ENCODE measurements at places on chromosomes 4 and X.

- no peak for DNase-seq
Measured at GRCh38 chr4:187849556-187850225, 145.9 kb upstream of the ZFP42 start.

DNA sequence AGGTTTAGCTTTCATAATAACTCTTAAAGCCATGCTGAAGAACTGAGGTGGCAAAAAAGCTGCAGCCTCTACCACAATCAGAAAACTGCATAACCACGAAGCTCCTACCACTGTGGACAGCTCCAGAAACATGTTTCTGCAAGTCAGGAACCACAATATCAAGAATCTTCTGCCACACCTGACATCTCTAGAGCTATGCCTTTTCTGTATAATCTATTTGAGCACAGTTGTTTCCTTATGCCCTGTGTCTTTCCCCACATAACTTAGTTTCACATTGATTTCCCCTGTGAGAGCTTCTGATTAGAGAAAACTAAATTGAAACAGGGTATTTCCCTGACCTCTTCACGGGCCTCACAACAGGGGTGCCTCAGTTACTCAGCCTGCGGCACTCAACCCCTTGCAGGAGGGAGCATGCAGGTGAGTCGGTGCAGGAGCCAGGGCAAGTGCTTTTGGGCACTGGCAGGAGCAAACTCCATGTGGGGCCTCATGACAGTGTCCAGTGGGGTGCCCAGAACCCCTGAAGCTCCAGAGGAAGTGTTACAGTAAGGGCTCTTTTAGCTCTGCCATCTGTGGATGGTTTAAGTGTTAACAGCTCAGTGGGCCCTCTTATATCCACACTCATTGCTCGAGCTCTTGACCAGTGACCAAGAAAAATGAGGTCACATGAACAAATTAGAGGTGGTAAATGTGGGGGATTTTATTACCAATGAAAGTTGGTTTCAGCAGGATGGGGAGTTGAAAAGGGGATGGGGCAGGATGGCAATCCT, 132.8 kb upstream of the BMP3 start:
- DNase-seq: no peak

- no peak for DNase-seq
Measured at GRCh38 chr4:150055467-150055866, 22.8 kb upstream of the DCLK2 start.

DNA sequence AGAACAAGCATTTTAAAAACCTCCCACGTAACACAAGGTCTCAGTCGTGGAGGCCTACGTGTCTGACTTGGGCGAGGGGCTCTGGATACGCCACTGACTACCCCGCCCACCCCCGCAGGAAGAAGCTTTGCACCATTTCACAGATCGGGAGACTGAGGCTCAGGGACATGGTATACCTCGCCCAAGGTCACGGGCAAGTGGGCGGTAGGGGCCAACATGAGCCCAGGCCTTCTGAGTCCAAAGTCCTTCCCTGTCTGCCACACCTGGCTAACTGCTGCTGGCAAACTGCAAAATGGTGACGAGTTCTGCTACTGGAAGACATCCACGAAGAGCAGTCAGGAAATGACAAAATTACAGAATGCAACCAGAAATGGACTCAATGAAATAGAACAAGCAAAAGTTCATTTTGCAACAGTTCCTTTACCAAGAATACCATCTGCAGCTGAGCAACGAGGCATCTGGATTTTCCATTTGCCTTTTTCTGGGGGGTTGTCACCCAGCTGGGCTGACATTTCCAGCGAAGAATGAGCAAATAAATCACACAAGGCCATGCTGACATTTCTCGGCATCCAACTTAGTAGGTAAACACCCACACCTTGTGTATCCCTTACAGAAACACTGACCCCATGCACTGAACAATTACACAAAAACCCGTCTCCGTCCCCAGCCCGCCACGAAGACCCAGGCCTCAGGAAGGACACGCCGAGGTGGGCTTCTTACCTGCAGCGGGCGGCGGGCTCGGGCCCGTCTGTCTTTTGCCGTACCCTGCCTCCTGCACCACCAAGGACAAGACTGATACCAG, 70.2 kb upstream of the AFAP1 start:
- DNase-seq: no peak

- DNase-seq: no peak
Measured at GRCh38 chr4:36325499-36325898, 44.1 kb downstream of the DTHD1 start.

GRCh38 chr4:23887989-23888388, 1.9 kb downstream of the PPARGC1A start:
- no peak for DNase-seq

DNA sequence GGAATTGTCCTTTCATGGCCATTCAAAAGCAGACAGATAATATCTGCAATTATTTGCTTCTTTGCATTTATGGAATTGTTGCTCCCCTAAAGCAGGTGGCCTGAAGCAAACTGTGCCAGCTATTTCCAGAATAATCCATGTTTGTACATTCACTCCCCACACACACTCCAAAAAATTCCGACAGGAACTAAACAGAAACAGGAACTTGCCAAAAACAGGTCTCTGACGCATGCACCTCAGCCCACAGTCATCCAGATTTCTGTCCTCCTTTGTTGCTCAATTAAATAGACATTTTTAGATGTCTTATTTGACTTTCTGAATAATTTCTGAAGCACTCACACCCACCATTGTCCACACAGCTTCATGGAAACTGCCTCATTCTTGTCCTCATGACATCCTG, 71.5 kb upstream of the EDNRA start:
- DNase-seq: no peak

DNA sequence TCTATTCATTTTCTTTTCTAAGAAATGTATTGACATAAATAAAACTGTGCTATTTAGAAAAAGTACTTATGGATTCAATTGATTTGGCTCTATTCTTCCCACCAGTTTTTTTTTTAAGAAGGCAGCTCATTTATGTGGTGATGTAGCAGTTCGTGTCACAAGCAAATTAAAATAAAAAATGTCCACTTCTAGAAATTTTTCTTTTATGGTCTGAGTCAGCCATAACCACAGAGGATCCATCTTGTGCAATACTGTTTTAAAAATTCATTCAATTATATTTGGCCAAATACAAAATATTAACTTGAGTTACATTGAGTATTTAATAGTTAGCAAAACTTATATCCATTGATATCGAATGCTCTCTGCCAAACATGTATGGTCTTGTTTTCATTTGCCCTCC, 207.9 kb upstream of the FAT1 start:
- DNase-seq: no peak

DNA sequence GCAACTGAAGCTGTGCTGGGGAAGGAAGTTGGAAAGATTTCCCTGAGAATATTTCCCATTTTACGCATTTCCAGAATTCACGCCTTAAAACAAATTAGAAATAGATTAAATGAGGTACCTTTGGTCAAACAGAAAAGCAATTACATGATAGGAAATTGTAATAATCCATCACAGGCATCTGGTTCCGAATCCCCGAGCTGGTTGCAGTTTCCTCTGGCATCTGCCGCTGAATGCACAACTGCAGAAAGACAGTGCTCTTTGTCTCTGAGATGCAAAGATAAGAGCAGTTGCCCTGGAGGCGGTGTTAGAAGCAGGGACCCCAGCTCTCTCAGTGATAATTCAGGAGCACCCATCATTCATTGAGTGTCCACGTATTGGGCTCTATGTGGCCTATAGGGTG, 224.4 kb downstream of the LDB2 start:
- DNase-seq: no peak

GRCh38 chr4:165677081-165677480, 196.0 kb upstream of the TLL1 start:
- DNase-seq: no peak

DNA sequence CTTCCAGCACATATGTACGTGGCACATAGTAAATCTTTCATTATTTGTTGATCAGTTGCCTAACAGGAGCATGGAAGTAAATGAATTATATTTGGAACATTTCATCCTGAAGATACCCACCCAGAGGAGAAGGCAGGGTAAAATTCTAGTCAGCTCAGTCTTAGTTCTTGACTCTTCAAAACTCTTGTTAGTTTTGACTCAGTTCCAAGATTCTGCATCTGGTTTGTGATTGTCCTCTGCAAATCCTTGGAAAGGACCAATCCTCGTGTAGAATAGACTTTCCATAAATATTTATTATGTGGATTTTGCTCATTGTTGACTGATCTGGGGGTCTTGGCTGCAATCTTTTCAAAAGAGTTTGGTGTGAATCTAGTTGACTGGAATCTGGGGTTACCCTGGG, 257.5 kb upstream of the FAT1 start:
- no peak for DNase-seq

- DNase-seq: no peak
Measured at GRCh38 chr4:20432088-20432487, 180.4 kb downstream of the SLIT2 start.

GRCh38 chrX:125947501-125947900, 218.6 kb downstream of the DCAF12L2 start:
- no peak for DNase-seq

- DNase-seq: no peak
Measured at GRCh38 chrX:151743651-151744470, 9.3 kb downstream of the CNGA2 start.

DNA sequence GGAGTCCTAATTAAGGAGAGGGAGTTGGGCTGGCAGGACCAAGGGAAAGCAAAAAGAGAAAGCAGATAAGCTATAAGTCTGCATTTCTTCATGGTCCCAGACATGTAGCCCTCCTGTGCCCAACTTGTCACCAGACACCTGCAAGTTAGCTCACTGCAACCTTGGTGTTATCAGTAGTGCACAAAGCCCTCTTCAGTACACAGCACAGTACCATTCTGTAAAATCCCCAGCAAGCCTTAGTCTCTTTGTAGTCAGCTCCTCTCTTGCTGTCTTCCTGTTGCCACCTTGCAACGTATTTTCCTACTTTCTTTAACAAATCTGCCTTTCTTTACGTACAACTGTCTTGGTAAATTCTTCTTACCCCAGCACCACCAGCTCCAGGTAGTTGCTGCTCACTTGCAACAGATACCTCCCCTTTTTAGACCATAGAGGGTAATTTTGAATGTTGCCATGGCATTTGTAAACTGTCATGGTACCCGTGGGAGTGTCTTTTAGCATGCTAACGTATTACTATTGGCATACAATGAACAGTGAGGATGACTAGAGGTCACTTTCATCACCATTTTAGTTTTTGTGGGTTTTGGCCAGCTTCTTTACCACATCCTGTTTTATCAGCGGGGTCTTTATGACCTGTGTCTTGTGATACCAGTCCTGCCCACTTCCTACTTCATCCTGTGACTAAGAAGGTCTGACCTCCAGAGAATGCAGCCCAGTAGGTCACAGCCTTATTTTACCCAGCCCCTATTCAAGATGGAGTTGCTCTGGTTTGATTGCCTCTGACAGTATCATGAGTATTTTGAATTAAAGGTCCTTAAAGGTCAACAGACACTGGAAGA, 28.3 kb upstream of the AP1S2 start:
- DNase-seq: no peak

DNA sequence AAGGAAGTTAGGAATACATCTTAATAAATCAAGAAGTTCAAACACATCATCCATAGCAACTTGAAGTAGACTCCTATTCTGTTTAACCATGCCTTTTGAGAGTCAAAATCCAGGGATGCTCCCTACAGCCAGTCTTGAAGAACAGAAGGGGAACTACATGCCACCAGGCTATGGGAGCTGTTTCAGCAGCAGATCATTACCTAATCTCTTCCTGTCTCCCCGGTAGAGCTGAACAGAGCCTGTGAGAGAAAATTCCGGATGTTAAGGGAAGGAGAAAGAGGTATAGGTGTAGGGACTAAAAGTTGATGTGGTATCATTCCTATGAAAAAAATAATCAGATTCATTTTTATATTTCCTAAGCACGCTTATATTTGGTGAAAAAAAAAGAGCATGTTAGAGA, 352.2 kb downstream of the SPRY1 start:
- DNase-seq: no peak

DNA sequence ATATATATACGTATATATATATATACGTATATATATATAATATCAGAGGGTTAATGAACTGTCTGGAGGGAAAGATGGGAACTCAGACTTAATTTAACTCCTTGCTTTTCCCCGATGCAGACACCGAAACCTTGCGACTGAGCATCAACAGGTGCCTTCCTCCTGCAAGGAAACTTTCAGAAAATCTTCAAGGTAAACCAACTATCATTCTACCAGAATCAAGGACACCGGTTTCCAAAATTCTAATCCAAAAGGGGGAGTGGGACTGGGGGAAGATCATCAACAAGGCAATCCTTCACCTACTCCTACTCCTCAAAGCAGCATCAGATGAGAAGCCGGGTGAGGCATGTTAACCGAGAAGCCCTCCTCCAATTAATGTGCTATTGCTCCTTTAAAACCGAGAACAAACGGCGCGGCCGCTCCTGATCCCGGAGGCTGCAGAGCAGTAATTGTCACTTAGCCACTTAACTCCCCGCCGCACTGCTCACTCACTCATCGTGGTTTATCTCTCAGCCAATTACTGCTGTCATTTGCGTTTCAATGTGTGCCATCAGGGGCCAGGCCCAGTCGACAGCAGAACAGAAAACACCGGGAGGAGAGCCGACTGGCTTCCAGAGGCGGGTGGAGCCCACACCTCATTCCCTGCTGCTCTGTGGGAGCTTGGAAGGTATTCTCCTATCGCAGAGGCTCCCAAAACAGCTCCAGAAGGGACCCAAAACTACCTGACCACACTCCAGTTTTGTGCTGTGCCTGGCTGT, 61.7 kb downstream of the MAML3 start:
- no peak for DNase-seq

GRCh38 chrX:110118530-110118929, 115.6 kb downstream of the TMEM164 start:
- DNase-seq: no peak

GRCh38 chrX:26873736-26874135, 589.4 kb downstream of the PPP4R3C start:
- DNase-seq: no peak

DNA sequence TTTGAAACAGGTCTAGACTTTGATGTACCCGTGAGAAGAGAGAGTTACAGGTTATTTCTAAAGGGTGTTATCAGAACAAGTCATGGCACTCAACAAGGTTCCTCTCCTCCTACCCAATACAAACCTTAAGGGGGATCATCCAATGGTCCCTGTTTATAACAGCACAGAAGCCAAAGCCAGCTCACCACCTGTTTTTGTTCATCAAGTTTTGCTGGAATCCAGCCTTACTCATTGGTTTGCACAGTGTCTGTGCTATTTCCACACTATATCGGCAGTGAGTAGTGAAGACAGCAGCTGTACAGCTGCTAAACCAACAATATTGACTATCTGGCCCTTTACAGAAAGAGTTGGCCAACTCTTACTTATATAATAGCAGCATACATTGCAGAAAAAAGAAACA, 262.1 kb upstream of the STS start:
- no peak for DNase-seq

DNA sequence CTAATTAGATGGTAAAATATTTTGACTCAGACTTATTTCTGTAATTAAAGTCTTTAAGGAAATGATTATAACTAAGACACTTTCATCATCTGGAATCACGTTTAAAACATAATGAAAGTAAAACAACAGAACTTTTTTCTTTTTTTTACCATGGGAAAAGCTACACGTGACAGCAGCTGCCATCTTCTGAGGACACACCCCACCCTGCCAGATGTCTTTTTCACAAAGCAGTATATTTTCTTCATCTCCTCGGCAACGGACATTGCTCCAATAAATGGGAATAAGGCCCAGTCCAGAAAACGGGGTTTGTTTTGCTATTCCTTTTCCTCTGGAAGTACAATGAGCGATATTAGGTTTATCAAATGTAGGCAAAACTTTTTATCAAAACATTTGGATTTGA, 17.5 kb downstream of the PRSS12 start:
- DNase-seq: no peak
